ENCODE measurements at places on chromosomes 7 and 10.

GRCh38 chr7:1494447-1494846 lies 9.7 kb downstream of the INTS1 start:
- DNase-seq = no peak

GRCh38 chr10:114631666-114632417 lies 26.2 kb downstream of the ABLIM1 start:
- no peak for DNase-seq

DNA sequence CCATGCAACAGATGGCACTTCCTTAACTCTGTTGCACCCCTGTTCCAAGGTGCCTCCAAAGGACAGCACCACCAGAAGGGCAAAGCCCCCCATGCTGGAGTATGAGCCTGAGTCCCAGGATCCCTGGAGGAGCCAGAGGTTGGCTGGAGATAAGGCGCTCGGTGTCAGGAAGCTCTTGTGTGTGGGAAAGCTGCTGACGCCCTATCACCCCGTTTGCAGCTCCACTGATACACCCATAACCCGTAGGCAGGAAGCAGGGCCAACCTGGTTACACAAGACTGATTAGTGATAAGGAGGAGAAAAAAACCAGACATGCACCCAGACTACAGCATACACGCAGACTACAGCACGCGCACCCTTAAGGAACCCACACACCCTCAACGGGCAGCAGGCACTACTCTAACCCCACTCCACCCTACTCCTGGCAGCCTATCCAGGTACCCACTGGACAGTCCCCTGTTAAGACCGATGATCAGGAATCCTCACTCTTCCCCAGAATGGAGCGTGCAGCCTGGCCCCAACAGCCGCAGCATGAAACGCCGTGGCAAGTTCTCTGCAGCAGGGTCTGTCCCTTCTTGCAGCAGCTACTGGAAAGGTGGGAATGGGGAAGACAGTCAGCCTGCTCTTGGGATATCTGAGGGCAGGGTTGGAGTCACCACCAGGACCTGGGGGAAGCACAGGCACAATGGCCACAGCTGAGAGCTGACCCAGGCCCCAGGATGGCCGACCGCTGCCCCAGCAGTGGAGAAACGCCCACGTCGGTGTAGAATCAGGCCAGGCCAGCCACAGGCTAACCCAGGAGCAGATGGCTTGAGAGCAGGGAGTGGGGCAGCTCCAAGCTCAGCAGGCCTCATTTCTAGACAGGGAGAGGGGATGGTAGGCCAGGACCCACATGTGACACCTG lies 38.3 kb upstream of the TUBB8 start:
- DNase-seq = no peak

DNA sequence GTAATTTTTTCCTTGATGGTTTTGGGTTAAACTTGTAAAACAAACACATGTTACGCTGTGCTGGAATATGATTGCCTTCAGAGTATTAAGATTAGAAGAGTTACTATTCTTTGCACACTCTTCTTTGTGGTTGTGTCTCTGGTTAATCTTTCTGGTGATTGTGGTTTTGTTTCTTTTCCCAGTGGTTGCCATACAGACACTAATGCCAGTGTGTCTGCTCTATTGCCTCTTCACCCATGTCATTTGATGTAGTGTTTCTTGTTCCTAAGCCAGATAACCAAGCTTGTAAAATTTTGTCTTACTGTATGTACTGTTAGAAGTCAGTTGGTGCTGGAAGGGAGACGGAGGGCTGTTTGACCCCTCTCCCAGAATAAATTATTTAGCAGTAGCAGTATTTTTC lies 124.8 kb downstream of the PHTF2 start:
- DNase-seq = no peak

GRCh38 chr10:31291123-31291522 lies 27.9 kb upstream of the ZEB1 start:
- DNase-seq = no peak

DNA sequence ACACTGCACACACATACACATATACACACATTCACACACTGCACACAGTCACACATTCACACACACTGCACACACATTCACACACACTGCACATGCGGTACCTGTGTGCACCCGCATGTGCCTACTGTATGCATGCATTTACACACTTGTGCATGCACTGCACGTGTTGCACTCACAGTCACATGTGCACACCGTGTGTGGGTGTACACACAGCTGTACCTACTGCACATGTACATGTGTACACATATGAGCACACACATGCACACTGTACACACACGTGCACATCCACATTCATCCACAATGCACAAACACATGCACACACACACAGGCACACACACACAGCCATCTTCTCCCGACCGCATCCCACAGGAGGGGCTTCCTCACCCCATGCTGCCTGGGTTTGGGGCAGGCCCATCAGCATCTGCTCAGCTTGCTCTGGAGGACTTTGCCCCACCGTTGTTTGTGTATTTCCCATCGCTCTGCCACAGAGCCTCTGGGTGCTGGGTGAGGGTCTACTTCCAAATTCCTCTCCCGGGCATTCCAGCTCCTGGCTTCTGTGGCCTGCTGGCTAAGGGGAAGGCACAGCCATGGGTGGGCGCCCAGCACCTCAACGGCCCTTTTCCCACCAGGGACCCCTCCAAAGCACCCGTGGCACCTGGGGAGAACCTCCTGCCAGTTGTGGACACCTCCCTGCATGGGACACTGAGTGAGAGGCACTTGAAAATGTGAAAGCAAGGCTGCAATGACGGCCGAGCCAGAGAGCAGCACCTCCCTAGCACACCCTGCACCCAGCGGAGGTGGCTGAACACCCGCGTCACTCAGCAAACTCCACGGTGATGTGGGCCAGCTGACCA lies 324.3 kb downstream of the PTPRN2 start:
- DNase-seq = no peak

DNA sequence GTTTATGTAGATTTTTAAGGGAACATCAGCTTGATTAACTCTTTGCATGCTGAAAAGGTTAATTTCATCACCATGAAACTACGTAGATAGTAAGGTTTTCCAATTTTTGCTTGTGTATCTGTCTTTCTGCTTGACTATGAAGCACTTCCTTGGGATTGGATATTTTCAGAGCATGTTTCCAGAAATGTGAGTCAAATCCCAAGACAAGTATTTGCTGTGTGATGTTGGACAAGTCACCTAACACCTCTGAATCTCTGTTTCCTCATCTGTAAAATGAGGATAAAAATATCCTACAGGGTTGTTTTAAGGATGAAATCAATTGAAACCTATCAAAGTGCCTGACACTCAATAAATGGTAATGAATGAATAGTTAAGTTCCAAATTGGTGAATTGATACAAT lies 42.4 kb downstream of the ANK3 start:
- DNase-seq = no peak

DNA sequence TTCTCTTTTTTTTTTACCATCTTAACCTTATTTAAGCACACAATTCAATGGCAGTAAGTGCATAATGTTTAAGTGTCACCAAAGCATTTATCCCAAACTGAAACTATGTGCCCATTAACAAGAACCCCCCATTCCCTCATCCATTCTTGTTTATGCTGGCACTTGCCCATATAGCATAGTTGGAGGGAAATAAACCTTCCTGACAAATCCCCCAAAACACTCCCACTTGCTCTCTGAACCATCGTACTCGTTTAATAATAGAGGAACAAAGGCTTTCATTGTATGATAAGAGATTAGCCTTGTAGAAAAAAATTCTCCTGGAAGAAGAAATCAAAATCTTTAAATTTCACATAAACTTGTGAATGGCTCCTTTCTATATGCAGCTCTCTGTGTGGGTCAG lies 26.4 kb upstream of the KCNMA1 start:
- no peak for DNase-seq

- no peak for DNase-seq
Measured at GRCh38 chr10:60820093-60820754, 41.9 kb downstream of the CDK1 start.

DNA sequence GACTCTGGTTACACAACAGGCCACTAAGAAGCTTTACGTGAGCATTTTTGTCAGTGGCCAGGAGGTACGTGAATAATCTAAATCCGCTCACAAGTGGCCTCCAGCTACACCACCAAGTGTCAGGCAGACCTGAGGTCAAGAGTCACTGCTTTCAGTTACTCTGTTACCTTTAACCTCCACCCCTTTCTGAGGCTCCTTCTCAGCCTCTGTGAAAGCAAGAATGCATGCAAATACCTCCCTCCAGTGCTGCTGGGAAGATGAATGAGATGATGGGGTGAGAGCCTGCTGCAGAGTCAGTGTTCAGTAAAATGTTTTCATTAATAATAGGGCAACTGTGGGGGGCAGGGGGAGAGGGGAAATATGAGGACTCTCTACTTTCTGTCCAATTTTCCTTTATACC lies 11.2 kb downstream of the DDC start:
- DNase-seq = no peak

DNA sequence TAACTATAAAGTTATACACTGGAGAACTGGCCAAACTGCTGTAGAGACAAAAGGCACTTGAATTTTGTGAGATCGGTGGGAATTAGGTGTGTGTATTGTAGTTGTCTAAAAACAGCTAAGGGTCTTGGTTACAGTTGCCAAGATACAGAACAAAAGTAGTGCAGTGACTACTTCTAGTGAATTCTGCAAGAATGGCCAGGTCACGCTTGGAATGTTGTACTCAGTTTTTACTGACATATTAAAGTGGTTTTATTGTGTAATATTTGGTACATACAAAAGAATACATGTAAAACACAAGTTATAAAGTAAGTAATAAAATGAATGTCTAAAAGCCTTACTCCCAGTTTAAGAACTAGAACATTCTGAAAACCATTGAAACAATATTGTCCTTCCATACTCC lies 42.4 kb downstream of the PRPF18 start:
- DNase-seq = no peak

- no peak for DNase-seq
Measured at GRCh38 chr10:130044067-130045061, 66.3 kb downstream of the C10orf143 start.

DNA sequence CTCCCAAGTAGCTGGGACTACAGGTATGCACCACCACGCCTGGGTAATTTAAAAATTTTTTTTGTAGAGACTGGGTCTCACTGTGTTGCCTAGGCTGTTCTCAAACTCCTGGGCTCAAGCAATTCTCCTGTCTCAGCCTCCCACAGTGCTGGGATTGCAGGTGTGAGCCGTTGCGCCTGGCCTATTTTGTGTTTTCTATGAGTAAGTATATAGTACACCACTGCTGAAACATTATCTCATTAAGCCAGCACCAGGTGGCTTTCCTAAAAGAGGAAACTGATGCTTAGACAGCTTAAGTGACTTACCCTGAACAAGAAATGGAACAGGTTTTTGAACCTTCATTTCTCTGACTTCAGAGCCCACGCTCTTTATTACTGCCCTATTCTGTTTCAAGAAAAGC lies 7.8 kb upstream of the PTPN12 start:
- DNase-seq = no peak

DNA sequence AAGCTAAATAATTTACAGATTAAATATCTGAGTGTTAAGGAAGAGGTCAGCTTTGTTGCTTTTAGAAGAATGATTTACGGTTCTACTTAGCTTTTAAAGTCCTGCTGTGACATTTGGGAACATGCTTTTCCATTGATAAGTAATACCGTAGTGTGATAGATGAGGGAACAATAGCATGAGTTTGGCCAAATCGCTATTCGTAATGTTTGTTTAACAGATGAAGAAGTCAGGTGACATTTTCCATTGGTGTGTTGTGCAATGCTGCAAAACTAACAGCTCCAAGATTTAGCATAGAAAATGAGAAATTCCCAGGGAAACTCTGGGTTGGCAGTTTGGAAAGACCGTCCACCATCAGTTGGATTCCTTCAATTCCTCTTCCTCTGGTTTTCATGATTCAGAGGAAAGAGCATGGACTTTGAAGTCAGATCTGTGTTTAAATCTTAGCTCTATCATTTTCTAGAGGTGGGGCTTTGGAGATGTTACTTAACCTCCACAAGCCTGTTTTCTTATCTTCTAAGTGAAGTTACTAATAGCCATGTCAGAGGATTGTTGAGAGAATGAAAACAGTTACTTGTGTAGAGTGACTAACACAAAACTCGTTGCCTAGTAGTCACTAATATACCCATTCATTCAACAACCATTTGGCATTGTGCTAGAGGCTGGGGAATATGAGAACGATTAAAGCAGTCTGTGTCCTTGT lies 140.4 kb upstream of the BMPER start:
- no peak for DNase-seq

DNA sequence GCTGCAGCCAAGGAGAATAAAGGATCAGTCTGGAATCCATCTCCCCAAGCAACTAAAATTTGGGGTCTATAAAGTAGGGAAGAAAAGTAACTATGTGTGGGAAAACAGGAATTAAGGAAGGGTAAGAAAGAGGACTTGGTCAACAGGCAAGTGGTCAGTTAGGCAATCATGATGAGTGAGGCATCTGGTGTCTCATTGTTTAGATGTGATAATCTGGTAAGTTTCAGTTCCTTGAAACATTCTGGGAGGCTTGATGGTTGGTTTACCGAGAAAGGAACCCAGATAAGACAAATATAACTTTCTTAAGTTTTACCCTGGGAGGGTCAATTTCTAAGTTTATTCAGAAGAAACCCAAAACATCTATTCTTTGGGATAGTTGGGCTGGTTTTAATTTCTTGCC lies 22.3 kb downstream of the HYAL4 start:
- no peak for DNase-seq

Data from NCI-H524 treated with DMSO at 0.1 percent for 48 hours (cell line).